ENCODE measurements at places on chromosomes 3 and 15. TPM values are rescaled to one million over a fixed set of nuclear protein-coding genes. Genes with fewer than 3 reads are reported as not detected.

Gene NANOGP8
- total RNA-seq = not detected

- DNase-seq = no peak
Observed at GRCh38 chr3:29202378-29202777, 78.5 kb upstream of the RBMS3 start.

DNA sequence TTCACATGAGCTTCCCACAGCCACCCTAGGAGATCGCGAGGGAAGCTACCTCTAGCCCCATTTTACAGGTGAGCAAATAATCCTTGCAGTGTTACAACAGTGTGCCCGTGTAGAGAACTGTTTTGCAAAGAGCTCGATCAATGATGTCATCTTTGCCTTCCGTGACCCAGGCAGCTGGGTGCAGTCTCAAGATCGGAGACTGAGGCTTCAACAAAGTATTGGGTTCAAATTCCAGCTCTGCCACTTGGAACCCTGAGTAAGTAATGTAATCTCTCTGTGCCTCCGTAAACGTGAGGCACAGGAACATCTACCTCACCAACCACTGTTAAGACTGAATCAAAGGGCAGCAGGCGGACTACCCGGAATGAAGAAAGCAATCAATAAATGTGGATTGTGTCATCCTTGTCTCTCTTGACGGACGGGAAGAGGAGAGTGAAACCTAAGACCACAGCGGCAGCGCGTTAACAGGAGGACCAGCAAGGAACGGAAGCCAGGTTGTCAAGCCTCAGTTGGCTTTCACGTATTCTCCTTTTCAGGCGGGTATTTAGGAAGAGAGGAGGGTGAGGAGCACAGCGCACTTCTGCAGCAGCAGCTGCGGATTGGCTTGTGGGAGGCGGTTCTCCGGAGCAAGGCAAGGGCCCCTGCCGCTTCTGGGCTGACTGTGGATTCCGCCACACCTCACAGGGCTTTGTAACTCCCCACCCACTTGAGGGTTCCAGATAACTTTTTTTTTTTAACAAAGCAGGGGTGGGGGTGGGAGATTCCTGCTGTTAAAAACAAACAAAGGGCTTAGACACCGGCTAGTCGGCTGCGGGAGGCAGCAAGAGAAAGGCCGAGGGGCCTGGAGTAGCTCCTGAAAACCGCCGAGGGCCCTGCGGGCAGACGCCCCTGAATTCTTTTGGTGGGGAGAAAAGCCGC lies 1.5 kb upstream of the SMAD3 start:
- no peak for DNase-seq

- no peak for DNase-seq
Observed at GRCh38 chr15:79027532-79028410, 62.8 kb downstream of the RASGRF1 start.

GRCh38 chr3:126961791-126962461 lies 21.0 kb upstream of the PLXNA1 start:
- DNase-seq = no peak

GRCh38 chr3:48130321-48130904 lies 57.8 kb downstream of the CDC25A start:
- DNase-seq = no peak

DNA sequence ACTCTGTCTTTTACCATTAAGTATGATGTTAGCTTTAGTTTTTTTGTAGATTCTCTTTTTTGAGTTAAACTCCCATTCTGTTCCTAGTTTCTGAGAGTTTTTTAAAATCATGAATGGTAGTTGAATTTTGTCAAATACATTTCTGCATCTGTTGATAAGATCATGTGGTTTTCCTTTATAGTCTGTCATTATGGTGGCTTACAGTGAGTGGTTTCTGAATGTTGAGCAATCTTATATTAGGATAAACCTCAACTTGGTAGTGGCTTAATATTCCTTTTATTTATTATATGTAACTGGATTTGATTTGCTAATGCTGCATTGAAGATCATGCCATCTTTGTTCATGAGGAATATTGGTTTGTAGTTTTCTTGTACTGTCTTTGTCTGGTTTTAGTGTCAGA lies 34.8 kb downstream of the NEO1 start:
- DNase-seq = no peak

- DNase-seq = no peak
Observed at GRCh38 chr3:69082361-69082760, 2.2 kb upstream of the UBA3 start.
